ENCODE measurements at places on chromosomes 2 and 18. TPM values are rescaled to one million over a fixed set of nuclear protein-coding genes. Genes with fewer than 3 reads are reported as not detected.

TRIM43 gene
- total RNA-seq, result 0.09 TPM

KIF3C gene
- total RNA-seq, result 42.8 TPM

TUBB8B gene
- not detected for total RNA-seq

SERPINB10 gene
- total RNA-seq, result not detected

NEU2 gene
- total RNA-seq, result not detected

FSHR gene
- total RNA-seq, result not detected

ABCB11 gene
- 0.01 TPM for total RNA-seq

C2orf66 gene
- 0.08 TPM for total RNA-seq

ANKRD53 gene
- 0.09 TPM for total RNA-seq

PROKR1 gene
- not detected for total RNA-seq

RIT2 gene
- not detected for total RNA-seq

SERPINB11 gene
- 0.03 TPM for total RNA-seq

DES gene
- total RNA-seq, result 0.27 TPM

DNAH6 gene
- 0.02 TPM for total RNA-seq

CXXC1 gene
- total RNA-seq, result 40.7 TPM

TNFRSF11A gene
- total RNA-seq, result 7.1 TPM

ZNF804A gene
- total RNA-seq, result not detected

THOC1 gene
- total RNA-seq, result 17.9 TPM

FIGLA gene
- total RNA-seq, result not detected

SEPTIN10 gene
- total RNA-seq, result 32.1 TPM

SCN7A gene
- total RNA-seq, result not detected

CDH19 gene
- total RNA-seq, result 0.72 TPM

ARHGAP15 gene
- total RNA-seq, result not detected

PFN4 gene
- total RNA-seq, result 2.5 TPM

KIF5C gene
- 0.28 TPM for total RNA-seq

HOXD8 gene
- total RNA-seq, result 6.2 TPM

ADAM17 gene
- 41.2 TPM for total RNA-seq

NYAP2 gene
- not detected for total RNA-seq

AGFG1 gene
- 97.9 TPM for total RNA-seq

ITGA4 gene
- total RNA-seq, result 1.4 TPM

NOTO gene
- 0.03 TPM for total RNA-seq

TFPI gene
- total RNA-seq, result 35.2 TPM

ACVR1C gene
- total RNA-seq, result 0.03 TPM

SNRNP200 gene
- 113 TPM for total RNA-seq

All from A549 treated with AZD2906 at 1 μM for 4 hours (cell line).